ENCODE measurements at places on chromosomes 16 and 17.

DNA sequence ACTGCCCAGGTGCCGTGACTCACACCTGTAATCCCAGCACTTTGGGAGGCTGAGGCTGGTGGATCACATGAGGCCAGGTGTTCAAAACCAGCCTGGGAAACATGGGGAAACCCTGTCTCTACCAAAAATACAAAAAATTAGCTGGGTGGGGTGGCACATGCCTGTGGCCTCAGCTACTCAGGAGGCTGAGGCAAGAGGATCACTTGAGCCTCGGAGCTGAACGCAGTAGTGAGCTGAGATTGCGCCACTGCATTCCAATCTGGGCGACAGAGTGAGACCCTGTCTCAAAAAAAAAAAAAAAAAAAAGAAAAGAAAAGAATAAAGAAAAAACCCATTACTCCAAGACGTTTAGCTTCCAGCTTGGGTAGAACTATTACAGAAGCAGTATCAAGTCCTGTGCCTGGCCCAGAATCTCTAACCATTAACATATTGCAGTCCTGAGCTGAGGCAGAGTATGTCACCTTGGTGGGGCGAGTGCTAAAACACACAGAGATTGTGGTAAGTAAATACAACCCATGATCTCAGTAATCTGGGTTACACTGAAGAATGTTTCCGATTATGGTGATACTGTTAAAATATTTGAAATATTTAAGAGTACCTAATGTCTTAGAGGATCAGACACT is 23.2 kb upstream of the CFAP20 start:
- DNase-seq, result no peak

- DNase-seq, result no peak
These were observed 37.7 kb upstream of the NUFIP2 start for GRCh38 chr17:29331708-29332085.

DNA sequence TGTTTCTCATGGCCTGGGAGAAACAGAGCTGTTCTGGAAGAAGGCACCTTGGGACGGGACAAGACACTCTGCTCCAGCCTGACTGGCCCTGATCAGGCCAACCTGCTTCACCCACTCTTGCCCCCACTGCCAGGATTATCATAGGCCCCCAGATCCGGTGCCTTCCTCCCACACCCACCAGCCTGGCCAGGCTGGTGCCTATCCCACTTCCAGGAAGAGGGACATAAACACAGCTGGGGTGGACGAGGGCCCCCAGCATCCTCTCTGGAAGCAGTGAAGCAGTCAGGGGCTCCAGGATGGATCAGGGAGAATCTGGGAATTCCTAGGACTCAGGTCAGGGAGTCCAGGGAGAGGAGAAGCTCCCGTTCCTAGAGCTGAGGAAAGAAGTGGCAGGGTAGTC is 16.9 kb upstream of the ITGA3 start:
- no peak for DNase-seq

GRCh38 chr16:50522324-50522723 is 25.9 kb upstream of the NKD1 start:
- DNase-seq, result no peak

DNA sequence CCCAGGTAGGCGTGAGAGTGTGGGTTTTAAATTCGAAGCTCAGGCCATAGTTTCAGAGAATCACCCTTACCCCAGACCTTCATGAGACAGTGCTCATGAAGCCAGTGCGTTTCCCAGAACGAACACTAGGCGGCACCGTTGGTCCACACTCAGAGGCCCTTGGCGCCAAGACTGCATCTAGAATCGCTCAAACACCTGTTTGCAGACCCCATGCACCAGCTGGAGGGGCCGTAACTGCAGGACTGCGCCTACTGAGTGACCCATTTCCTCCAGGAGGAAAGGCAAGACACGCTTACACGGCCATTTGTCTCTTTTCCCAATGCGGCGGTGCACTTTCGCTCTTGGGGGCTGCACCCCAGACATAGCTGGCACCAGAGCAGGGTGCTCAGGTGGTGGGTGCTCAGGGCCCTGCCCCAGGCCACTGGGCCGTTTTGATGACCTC is 34.0 kb downstream of the ADGRG5 start:
- peak; percentile 86 for DNase-seq

Measured in stimulated activated CD4-positive, alpha-beta T cell treated with anti-CD3 and anti-CD28 coated beads, Interleukin-2, amount 100 ng/mL, for 48 hours (primary cell).